ENCODE measurements at places on chromosomes 2 and 18. TPM values are rescaled to one million over a fixed set of nuclear protein-coding genes. Genes with fewer than 3 reads are reported as not detected.

DNA sequence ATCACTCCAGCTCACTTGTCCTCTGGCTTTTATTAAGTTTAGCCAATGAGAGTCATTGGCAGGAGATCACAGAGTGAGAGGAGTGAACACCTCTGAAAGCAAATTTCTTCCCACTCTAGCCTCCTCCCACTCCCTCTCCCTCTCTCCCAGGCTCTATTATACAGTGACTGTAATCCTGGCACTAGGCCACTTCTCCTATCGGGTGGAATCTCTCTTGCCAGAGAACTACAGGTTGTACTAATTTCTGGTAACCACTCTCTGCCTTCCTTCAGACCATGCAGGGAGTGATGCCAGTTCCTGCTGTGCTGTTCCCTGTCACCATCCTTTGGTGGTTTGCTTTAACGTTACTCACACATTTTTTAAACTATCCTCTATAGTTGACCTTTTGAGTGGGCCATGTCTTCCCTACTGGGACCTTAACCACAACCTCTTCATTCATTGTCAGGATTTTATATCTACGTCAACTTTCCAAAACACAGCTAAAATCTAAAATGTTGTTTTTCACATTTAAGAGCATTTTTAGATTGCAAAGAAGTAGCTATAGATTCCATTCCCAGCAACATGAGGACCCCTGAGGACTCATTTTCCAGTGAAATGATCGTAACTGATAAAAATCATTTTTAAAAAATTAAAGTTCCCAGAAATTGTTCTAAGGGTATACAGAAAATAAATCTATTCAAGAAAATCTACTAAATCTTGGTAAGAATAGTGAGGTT is 217.1 kb downstream of the MREG start:
- no peak for DNase-seq

DNA sequence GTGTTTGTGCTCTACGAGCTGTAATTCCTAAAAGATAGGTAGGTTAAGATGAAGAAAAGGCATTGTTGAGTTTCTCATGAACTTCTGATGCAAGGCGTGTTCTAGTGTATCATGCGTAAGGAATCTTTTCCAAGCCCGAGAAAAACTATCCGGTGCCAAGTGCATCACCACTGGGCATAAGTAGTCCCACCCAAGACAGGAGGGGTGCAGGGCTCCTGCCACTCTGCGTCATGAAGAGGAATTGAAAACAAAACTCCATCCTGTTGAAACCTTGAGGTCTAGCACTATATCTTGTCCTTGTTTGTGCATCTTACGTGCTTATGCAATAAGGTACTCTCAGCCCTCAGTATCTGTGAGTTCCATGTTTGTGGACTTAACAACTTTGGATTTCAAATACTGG is 45.7 kb downstream of the RAB31 start:
- DNase-seq: no peak

- DNase-seq: no peak
These were observed 179.5 kb downstream of the BCL2 start for GRCh38 chr18:63140038-63140450.

DNA sequence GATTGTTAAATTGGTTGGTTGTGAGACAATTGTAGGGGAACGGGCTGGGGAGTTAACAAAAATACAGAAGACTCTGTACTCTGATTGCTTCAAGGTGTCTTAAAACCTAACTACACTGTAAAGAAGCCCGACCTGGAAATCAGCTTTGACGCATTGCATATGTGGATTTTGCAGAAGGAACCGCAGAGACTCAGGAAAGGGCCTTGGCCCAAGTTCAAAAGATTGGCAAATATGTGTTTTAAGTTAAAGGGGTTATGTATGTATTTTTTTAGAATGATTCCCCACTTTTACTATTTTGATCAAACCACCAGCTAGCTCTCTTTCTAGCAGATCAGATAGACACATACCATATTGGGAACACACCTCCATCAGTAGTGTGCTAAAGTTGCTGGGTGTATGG is 18.0 kb upstream of the EDAR start:
- DNase-seq: no peak

- DNase-seq: no peak
These were observed 150.6 kb downstream of the RIF1 start for GRCh38 chr2:151560289-151560688.

GRCh38 chr18:76857476-76857875 is 35.1 kb downstream of the ZNF236 start:
- no peak for DNase-seq

DNA sequence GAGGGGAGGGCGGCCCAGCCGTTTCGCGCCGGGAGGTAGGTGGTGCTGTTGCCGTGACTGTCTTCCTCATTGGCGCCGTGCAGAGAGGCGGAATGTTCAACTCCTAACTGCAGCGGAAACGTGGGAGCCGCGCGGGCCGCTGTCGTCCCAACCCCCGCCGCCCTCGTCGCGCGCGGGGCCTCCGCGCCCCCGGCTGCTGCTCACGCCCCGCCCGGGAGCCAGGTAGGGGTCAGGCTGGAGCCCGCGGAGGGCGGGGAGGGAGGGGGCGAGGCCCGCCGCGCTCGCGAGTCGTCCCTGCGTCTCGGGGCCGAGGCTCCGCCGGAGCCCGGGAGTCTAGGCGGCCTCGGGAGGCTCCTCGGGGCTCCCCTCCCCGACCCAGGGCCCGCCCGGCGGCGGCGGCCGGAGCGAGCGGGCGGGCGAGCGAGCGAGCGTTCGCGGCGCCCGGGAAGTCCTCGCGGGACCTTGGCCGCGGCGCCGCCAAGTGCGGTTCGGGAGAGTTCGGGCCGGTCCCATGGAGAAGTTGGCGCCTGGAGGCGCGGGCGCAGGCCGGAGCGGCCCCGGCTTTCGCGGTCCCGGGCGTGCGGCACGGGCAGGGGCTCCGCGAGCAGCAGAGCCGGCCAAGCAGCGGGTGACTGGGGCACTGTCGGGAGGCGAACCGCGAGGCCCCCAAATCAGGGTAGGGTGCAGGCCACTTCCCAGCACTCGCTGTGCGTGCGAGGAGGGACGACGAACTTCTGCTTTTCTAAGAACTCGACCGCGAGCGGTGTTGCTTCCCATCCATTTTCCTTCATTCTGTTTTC is at the start of gene MAP3K20:
Gene MAP3K20 (plus strand): TSS at position 66 of the 800 bp plus-strand sequence. CDS start 15,186 bp downstream, outside the sequence.
- DNase-seq: peak; percentile 80

GRCh38 chr2:44051593-44052347 is 56.0 kb upstream of the LRPPRC start:
- DNase-seq: no peak

DNA sequence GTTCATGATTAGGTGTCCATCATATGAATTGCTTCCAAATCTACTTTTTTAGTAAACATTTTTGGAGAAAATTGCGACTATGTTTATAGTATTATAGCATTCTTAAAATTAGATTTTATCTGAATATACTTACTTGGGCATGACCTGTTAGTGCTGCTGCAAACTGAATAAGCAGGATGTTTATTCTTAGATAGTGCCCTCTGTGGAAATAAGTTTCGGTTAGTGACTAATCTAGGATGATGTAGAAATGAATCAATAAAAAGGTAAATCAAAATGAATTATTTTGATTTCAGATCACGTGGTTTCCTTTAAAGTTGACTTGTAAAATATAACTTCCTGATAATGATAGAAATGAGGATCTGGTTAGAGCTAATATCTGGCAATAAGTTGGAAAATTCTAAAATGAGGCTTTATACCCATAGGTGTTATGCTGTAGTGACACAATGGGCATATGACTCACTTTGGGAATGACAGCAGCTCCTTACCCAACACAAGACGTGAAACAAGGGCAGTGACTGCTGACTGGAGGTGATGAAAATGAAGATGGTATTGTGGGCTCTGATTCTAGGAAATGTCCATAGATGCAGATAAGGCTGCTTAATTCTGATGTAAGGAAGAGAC is 165.8 kb upstream of the TCF4 start:
- no peak for DNase-seq

GRCh38 chr2:7997279-7997678 is 684.6 kb upstream of the ID2 start:
- DNase-seq: no peak

GRCh38 chr2:175030380-175031271 is 25.4 kb upstream of the CHN1 start:
- DNase-seq: no peak

- DNase-seq: no peak
These were observed 92.9 kb downstream of the SH3BP4 start for GRCh38 chr2:235044501-235045271.

- no peak for DNase-seq
These were observed 16.2 kb upstream of the SCG2 start for GRCh38 chr2:223618172-223619035.

DNA sequence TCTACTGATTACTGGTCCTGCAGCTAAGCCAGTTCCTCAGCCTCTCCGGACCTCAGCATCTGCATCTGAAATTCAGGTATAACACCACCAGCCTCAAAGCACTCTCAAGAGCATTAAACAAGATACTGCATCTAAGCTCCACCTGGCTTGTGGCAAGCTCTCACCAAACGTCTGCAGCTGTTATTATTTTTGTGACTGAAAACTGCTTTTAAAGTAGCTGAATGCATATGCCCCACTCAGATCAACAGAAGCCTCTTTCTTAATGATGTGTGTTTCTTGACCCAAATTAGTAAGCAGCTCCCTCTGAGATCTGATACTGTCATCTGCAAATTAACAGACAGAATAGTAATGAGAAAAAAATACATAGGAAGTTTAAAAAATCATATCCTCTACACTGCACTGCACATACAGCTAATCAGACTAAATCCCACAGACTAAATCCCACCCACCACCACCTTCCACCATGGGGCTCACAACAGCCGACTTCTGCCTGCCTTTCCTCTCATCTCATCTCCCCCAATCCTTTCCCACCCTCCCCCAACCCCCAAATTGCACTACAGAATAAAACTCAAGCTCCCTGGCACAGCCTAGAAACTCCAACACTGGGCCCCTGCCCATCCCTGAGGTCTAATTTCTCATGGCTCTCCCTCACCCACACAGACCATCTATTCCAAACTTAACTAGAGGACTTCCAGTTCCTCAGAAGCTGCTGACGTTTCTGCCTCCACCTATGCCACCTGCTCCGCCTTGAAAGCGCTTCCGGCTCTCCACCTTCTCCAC is 52.9 kb downstream of the TMEM163 start:
- no peak for DNase-seq

DNA sequence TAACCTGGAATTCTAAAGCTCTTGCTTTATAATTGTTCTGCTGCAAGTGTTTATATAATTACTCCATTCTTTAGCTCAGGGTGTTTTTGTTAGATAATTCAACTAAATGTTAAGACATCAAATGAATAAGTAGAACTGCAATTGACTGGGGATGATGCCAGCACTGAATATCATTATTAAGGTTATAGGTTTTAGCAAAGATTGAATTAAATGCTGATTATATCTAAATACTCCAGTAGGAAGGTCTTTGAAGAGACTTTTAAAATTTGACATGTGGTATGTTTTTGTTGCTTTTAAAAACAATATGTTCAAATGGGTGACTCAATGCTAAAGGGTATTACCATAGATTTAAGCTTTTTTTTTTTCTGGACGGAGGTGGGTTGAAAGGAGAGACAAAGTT is 170.1 kb upstream of the THUMPD2 start:
- DNase-seq: no peak

- no peak for DNase-seq
These were observed 51.0 kb upstream of the GORASP2 start for GRCh38 chr2:170878066-170878465.

DNA sequence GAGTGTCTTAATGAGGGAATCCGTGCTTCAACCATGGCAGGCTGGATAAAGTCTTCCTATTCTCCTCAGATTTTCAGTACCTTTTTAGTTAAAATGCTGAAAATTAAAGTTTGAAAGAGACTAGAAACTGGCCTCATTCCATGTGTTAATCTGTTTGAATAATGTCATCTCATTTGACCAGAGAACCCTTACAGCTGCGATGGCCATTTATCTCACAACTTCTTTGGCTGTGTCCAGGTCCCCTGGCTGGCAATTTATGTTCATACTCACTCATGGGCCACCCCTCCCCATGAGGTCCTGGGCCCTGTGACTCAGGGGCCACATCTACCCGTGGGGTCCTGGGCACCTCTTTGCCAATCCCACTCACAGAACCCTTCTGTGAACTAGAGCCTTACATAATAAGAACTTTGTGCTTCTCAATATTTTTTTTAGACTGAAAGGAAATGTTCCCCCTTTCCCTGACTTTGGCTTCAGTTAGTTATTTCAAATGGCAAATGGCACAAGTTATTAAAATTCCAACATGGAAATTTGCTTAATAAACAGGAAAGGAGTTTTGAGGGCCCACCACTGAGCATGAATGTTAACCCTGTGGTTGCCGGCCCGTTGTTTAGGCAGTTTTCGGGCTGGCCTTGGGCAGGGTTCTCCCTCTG is 134.6 kb downstream of the UXS1 start:
- DNase-seq: no peak

GRCh38 chr2:148926981-148927401 is 52.0 kb downstream of the KIF5C start:
- no peak for DNase-seq

DNA sequence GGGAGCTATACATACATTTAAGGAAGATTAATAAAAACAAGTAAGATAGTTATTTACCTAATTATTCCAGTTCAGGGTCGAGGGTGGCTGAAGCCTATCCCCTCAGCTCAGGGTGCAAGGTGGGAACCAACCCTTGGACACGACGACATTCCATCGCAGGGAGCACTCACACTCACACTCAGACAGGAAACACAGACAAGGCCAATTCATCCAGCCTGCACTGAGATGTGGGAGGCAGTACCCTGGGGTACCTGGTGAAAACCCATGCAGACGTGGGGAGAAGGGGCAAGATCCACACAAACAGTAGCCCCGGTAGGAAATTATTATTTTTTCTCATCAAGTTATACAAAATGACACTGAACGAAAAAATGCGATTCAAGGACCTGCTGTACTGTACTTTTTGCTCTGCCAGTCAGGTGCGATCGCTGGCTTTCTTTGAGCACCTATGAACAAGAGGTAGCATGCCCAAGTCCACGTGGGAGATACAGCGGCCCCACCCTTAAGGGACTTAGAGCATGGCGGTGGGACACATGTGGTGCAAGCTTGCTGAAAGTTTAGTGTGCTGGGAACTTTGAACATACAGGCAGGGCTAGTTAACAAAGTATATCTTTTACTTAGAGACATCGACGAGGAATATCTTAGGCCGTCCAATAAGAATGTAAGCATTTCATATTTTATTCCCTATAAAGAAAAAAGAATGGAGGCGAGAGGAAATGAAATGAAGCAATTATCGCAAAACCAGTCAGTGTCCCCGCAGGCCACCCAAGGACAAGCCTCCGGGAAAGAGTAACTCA is 624 bp downstream of the METTL8 start:
- DNase-seq: peak; percentile 75

- DNase-seq: no peak
These were observed 15.1 kb upstream of the NMUR1 start for GRCh38 chr2:231545105-231545902.

- no peak for DNase-seq
These were observed 13.3 kb downstream of the MBP start for GRCh38 chr18:77119101-77119850.

- no peak for DNase-seq
These were observed 179.1 kb downstream of the ANKRD44 start for GRCh38 chr2:197131558-197131855.

GRCh38 chr18:40577239-40577980 is 1377.6 kb upstream of the PIK3C3 start:
- DNase-seq: no peak

The GKN1 gene
- not detected for total RNA-seq

The HS6ST1 gene
- total RNA-seq: 56.0 TPM

The AGXT gene
- 0.31 TPM for total RNA-seq

The DTNA gene
- total RNA-seq: 55.7 TPM

The SNTG2 gene
- total RNA-seq: 9.9 TPM

The ADGRF3 gene
- 0.89 TPM for total RNA-seq

The ATOH8 gene
- 21.8 TPM for total RNA-seq

The DSG1 gene
- total RNA-seq: 0.13 TPM

The SPC25 gene
- total RNA-seq: 0.47 TPM

The LRRC30 gene
- total RNA-seq: not detected

The CKAP2L gene
- total RNA-seq: 1.2 TPM

All from ureter (tissue), 1 donor.